ENCODE measurements at places on chromosomes 1 and 21.

DNA sequence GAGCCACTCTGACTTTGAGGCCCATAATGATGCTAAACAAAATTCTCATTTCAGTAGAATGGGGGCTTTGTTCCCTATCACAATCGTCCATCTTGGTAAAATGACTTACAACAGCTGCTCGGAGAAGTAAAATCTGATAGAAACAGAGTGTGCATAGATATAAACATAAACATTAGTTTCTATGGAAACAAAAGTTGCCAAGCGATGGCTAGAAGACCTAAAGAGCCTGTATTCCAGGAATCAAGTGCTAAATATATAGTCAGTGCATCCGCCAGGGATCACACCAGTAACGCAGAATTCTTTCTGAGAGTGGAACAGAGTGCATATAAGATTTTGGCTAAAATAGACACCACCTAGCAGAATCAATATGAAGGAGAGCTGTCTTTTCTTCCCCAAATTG, 91.2 kb upstream of the KAZN start:
- H3K27me3 ChIP-seq, result no peaks in the 10 kb centered on the region
- no peak overlapping the region for H3K27ac ChIP-seq
- H3K36me3 ChIP-seq, result no peaks in the 10 kb centered on the region
- H3K4me1 ChIP-seq, result peaks cover 21% of the 10 kb centered on the region
- H3K4me3 ChIP-seq, result no peak overlapping the region
- DNase-seq, result no peak

DNA sequence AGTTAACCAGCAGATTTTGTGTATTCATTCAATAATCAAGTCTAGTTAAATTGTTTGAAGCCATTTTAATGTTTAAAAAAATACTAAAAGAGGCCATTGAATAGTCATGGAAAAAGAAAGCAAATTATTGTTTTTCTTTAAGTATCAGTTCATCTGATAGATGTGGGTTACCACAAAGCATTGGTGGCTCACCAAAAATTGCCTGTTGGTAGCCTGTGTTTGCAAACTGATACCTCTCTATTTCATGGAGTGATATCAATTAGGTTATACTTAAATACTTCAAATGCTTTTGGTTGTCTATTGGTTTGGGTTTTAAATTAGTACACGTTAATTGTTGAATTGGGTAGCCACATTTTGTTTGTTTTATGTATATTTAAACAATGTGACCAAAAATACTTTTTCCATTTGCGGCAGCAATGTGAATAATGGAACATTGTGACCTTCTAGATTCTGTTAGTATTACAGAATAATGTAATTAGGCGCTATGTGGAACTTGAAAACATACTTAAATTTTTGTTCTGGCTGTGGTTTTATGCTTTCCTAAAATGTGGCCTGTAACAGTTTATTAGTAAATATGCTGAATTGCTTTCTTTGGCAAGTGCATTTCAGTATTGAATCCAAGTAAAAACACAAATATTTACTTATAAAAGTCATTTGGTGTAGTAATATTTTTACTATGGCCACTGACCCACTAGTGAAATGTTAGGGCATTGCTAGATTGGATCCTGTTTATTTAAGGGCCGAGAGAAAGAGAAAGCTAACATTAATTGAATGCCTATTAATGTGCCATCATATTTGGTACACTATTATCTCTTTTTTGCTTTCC, 37.1 kb upstream of the NBL1 start:
- H3K27ac ChIP-seq, result no peak overlapping the region
- peaks cover 4% of the 10 kb centered on the region for H3K36me3 ChIP-seq
- H3K4me1 ChIP-seq, result no peaks in the 10 kb centered on the region
- no peak for DNase-seq

- no peak overlapping the region for H3K27ac ChIP-seq
- no peak overlapping the region for H3K4me3 ChIP-seq
- no peaks in the 10 kb centered on the region for H3K27me3 ChIP-seq
- no peaks in the 10 kb centered on the region for H3K36me3 ChIP-seq
- DNase-seq, result no peak
- H3K4me1 ChIP-seq, result no peaks in the 10 kb centered on the region
Measured at GRCh38 chr21:27189870-27190269, 223.0 kb upstream of the ADAMTS5 start.

DNA sequence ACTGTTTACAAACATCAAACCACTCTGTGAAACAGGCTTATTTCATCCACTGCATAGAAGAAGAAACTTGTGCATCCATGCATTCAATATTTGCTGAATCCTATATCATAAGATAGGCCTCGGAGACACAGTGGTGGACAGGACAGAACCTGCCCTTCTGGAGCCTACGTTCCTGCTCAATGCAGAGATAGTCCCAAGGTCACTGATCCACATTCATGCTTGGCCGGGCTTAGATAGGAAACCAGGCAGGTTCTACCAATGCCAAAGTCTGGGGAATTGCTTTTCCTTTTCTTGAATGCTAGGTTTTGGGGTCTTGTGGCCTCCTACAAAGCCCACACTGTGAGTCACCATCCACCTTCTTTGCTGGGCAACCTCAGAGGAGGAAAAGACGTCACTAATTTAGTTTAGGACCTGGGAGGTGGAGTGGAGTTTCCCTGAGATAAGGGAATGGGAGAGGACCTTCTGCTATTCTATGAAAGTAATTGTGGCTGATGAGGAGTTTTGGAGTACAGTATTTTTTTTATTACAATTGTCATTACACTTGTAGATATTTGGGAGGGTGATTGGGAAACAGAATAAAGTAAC, 99.7 kb upstream of the CD34 start:
- no peak overlapping the region for H3K27ac ChIP-seq
- DNase-seq, result no peak
- H3K36me3 ChIP-seq, result no peaks in the 10 kb centered on the region
- H3K4me3 ChIP-seq, result no peak overlapping the region

- peaks cover 4% of the 10 kb centered on the region for H3K4me1 ChIP-seq
- DNase-seq, result no peak
- H3K27ac ChIP-seq, result no peak overlapping the region
- no peaks in the 10 kb centered on the region for H3K27me3 ChIP-seq
- H3K4me3 ChIP-seq, result no peak overlapping the region
- H3K36me3 ChIP-seq, result no peaks in the 10 kb centered on the region
Measured at GRCh38 chr1:53316766-53317581, 10.9 kb downstream of the LRP8 start.
